ENCODE measurements at places on chromosomes 1 and 21.

GRCh38 chr21:36579898-36580297 lies 100.0 kb upstream of the CLDN14 start:
- no peak for DNase-seq

GRCh38 chr1:232029315-232029714 lies 402.7 kb downstream of the DISC1 start:
- no peak for DNase-seq

GRCh38 chr1:177796561-177796960 lies 173.3 kb downstream of the SEC16B start:
- DNase-seq: no peak

GRCh38 chr1:21447311-21447710 lies 7.4 kb downstream of the NBPF3 start:
- peak; percentile 94 for DNase-seq

- no peak for DNase-seq
Measured at GRCh38 chr1:220224611-220225124, 47.6 kb downstream of the RAB3GAP2 start.

DNA sequence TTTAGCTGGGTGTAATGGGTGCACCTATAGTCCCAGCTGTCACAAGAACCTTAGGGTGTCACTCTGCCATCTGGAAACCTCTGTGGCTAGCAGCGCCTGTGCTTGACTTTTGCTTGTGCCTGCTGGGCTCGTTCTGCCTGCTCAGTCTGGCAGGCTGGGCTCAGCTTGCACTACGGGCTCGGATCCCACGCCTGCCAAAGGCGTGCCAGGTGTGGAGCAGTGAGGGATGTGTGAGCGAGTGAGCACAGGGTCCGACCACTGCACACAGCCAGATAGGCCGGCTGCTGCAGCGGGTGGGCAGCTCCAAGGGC lies 2.8 kb upstream of the LSM10 start:
- DNase-seq: no peak

DNA sequence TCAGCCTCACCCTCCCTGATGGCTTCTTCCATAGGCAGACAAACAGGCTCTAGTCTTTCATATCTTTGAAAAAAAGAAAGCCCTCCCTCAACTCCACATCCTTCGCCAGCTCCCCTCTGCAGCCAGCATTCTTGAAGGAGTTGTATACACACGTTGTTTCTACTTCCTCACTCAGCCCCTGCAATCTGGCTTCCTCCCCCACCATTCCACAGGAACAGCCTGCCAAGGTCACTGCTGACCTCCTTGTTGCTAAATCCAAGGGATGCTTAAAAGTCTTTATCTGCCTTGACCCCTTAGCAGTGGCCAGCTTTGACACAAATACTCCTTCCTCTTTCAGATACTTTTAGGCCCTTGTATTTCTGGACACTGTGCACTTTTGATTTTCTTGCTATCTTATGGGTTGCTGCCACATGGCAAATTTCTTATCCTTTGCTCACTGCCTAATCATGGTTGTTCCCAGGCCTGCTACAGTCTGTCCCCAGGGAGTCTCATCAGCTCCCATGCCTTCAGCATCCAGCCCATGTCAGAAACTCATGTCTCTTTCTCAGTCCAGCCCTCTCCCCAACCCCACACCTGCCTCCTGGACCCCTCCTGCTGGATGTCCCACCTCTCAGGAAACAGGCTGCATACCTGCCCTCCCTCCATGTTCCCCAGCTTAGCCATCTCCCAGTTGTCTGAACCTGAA lies 8.3 kb downstream of the FAM229A start:
- DNase-seq: peak; percentile 97

- DNase-seq: peak; percentile 66
Measured at GRCh38 chr1:206461602-206462455, 8.4 kb upstream of the IKBKE start.

GRCh38 chr1:168972887-168973286 lies 133.6 kb upstream of the ATP1B1 start:
- no peak for DNase-seq

DNA sequence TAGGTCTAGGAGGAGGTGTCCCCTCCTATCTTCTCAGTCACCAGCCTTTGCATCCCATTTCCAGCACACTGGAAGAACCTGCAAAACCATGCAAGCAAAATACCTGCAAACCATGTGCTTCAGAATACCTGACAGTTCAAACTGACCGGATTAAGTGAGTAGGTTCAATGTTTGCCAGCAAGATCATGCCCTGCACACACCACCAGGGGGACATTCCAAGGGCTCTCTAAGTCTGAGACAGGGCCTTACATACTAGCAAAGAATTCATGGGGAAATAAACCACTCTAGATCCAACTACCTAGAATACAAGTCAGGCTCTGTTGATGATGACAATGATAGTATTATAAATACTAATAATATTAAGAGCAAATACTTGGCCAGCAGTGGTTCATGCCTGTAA lies 27.6 kb downstream of the INPP5B start:
- DNase-seq: peak; percentile 39

GRCh38 chr1:196144588-196144987 lies 463.7 kb downstream of the KCNT2 start:
- DNase-seq: no peak

- no peak for DNase-seq
Measured at GRCh38 chr1:93733340-93733739, 51.7 kb upstream of the BCAR3 start.

- no peak for DNase-seq
Measured at GRCh38 chr1:25619101-25619890, 2.7 kb downstream of the MAN1C1 start.

DNA sequence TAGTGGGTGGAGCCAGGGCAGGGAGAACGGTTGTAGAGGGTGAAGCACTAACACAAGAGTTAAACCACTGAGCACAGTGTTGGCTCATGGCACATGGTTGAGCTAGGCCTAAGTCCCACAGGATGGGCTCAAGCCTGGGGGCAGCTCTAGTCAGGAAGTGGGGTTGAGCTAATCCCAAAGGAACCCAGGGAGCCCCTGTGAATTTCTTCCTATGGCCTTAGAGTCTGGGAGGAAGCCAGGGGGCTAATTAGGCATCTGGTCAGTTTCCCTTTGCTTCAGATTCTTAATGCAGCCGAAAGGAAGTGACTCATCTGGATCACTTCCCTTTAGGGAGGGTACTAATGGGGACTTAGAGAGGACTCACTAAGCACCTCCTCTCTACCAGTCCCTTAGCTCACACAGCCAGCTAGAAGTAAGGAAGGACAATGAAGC lies 10.1 kb downstream of the CFAP45 start:
- DNase-seq: peak; percentile 68

GRCh38 chr1:40802078-40802741 lies 18.6 kb downstream of the KCNQ4 start:
- DNase-seq: peak; percentile 65

GRCh38 chr1:111216751-111217150 lies 10.8 kb upstream of the CHI3L2 start:
- DNase-seq: no peak

GRCh38 chr1:200535605-200536004 lies 84.9 kb downstream of the KIF14 start:
- peak; percentile 45 for DNase-seq

DNA sequence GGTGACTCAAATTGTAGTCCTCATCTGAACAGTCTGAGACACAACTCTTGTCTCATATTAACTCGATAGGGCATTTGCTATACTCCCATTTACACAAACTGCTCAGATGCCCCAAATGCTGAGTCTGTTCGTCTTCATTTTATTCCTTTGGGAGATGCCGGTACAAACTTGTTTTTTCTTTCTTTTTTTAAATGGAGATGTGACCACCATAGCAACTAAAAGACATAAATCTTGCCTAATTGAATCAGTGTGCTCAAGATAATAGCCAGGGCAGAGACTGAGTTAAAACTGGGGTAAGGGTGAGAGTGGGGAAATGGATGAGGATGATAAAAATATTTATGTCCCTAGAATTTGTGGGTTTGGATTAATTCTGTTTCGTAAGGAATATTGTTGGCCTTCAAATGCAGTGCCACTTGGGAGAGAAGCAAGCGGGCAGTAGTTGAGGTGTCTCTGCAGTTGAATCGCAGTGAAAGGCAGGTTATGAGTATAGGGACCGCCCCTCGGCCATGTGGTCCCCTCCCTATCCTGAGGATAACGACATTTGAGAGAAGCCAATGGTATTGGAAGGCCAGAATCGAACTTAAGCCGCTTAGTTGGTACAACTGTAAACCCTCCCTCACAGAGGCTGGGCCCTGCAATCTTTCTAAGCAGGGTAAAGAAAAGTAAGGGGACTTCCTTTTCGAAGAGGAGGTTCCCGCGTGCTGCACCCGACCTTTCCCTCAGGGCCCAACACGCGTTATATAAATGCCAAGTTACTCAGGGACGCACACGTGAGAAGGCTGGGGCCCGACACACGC lies 859 bp upstream of the LRRC8B start:
- DNase-seq: no peak

GRCh38 chr1:47232187-47232874 lies at the start of gene TAL1:
TAL1 (minus strand) TSS chr1:47232225; CDS start chr1:47225888, 6,337 bp downstream.
- DNase-seq: no peak

DNA sequence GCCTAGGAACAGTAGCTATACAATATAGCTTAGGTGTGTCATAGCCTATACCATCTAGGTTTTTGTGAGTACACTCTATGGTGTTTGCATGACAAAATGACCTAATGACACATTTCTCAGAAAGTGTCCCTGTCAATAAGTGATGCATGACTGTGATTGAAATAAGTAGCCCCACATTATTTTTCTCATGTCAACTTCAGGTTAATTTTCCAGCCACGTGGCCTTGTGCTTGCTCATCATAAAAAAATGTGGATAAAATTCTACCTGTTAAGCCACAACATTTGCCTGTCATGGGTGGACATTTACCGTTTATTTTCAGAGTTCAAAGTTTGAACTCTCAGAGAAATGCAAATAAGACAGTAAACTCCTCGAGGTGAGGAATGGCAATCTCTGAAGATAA lies 5.5 kb downstream of the DISC1 start:
- DNase-seq: no peak

DNA sequence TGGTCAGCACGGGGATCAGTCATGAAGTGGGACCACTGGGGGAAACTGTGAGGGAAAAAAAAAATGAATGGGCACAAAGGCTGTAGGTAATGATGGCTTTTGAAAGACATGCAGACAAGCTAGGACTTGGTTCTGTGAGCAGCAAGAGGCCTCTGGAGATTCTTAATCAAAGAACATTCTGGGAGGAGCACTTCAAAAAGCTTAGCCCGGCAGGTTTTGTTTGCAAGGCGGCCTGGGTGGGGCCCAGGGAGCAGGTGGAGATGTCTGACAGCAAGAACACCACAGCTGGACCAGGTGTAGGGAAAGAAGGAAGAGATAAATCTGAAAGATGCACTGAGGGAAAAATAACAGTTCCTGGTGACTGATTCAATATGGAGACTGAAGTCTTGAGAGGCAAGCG lies 6.0 kb downstream of the TEX35 start:
- no peak for DNase-seq

- no peak for DNase-seq
Measured at GRCh38 chr1:55322842-55323241, 107.7 kb upstream of the USP24 start.

GRCh38 chr21:46160907-46161632 lies 5.7 kb upstream of the FTCD start:
- no peak for DNase-seq

DNA sequence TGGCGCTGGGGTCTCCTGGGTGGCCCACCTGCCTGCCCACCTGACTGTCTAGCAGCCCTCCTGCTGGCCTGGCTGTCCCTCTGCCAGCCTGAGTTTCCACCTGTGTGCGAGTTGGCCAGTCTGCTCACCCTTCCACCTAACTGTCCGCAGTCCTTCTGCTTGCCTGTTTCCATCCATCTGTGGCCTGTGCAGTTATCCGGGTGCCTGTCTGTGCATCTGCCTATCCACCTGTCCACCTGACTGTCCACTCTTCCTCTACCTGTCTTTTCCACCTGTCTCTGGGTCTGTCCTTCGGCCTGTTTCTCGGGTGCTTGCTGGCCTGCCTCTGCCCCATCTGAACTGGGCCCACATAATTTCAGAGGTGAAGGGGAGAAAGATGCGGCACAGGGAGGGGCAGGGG lies 1.9 kb downstream of the KCNQ4 start:
- DNase-seq: no peak

GRCh38 chr1:53763461-53763860 lies 24.5 kb upstream of the GLIS1 start:
- no peak for DNase-seq

- peak; percentile 65 for DNase-seq
Measured at GRCh38 chr1:156104861-156105832, 9.4 kb upstream of the LMNA start.

- DNase-seq: no peak
Measured at GRCh38 chr1:198700396-198700795, 61.6 kb downstream of the PTPRC start.

GRCh38 chr1:18948913-18949685 lies 7.4 kb downstream of the IFFO2 start:
- peak; percentile 52 for DNase-seq

GRCh38 chr1:158227904-158228623 lies 26.2 kb upstream of the CD1A start:
- no peak for DNase-seq

DNA sequence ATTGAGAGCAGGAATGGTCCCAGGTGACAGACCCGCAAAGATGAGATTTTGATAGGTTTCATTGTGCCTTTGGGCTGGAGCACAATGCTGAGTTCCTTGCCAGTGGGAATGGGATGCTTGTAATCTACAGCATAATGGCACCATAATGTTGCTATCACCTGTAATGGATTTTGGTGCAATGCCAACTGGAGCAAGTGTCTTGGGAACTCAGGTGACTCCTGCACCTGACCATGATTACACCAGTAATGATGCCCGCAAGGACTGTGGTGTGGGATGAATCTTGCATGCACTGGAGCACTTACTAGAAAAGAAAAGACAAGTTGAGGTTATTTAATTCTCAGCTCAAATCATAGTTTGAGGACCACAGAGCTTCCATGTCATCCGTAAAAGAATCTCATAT lies 96.7 kb downstream of the PTPRU start:
- no peak for DNase-seq

DNA sequence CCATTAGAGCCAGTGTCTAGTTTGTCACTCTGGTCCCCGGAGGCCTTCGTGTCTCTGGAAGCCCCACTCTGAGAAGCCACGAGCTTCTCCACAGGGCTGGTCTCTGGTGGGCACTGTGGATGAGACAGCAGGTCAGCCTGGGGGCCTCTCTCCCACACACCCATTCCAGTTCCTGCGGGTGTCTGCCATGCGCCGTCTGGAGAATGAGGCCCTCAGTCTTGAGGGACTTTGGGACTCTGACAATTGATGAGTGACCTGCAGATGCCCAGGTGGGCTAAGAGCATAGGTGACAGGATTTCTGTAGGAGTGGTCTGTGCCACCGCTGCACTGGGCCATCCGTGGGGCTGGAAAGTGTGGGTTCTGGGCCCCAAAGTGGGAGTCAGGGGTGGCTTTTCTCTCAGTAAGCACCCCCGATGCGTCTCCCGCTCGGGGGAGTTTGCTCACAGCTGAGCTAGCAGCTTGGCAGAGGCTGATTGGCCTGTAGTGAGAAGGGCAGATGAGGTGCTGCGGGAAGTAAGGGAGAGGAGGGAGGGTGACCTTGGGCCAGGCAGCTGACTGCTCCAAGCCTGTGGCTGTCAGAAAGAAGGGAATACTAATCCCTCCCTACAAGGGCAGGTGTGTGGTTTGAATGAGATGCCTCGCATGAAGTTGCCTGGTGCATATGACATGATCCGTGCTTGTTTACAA lies 26.4 kb downstream of the LHX4 start:
- peak; percentile 21 for DNase-seq

- DNase-seq: peak; percentile 82
Measured at GRCh38 chr1:17588048-17588871, 48.8 kb downstream of the ARHGEF10L start.

GRCh38 chr1:70672442-70672888 lies 261.4 kb downstream of the CTH start:
- DNase-seq: no peak

Data from amniotic epithelial cell (primary cell).